GM13976 (cell line): ENCODE measurements at places on chromosomes 2 and 18.

GRCh38 chr18:24273596-24273995 is 124.0 kb downstream of the OSBPL1A start:
- DNase-seq, result no peak

DNA sequence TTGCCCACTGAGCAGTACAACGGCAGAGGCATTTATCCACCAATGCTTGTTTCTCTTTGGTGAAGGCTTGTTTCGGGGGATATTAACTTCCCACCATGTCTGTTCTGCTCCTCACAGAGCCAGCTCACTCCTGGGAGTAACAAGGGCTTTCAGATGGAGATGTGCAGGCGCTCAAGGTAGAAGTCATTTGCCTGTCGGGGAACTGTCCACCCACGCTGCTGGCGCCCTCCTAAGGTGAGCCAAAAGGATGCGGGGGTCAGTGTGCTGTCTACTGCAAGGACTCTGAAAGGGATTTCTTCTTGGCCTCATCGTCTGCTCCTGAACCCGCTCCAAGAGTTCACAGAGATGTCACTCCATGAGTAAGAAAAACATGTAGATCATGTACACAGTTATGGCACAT is 57.0 kb upstream of the CYRIA start:
- DNase-seq, result no peak

DNA sequence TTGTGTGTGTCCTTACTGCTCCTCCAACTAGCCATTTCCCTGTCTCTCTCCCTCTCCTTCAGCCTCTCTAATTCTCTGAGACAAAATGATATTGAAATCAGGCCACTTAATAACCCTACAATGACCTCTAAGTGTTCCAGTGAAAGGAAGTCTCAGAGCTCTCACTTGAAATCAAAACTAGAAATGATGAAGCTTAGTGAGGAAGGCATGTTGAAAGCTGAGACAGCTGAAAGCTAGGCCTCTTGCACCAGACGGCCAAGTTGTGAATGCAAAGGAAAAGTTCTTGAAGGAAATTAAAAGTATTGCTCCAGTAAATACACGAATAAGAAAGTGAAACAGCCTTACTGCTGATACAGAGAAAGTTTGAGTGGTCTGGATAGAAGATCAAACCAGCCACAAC is 72.9 kb downstream of the PRKCE start:
- no peak for DNase-seq

GRCh38 chr2:119574864-119575263 is 30.6 kb downstream of the CFAP221 start:
- no peak for DNase-seq

DNA sequence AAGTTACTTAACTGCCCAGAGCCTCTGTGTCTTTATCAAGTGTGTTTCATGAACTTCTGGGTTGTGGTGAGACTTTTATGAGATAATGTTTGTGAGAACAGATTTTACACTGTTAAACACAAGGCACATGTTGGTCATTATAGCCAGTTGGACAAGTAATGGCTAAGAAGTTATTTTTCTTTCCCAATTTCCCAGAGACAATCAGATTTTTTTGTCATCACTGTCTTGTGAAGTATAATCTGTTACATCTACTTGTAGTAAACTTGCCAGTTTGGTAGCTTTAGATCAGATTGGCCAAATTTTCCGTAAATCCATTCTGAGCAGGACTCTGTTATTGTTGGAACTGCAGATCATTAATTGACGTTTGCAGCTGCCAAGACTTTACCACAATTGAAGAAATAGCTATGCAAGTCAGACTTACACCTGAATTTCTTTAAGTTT is 838.8 kb downstream of the SLC4A3 start:
- no peak for DNase-seq

- no peak for DNase-seq
Measured at GRCh38 chr2:9735335-9735734, 104.5 kb upstream of the YWHAQ start.

DNA sequence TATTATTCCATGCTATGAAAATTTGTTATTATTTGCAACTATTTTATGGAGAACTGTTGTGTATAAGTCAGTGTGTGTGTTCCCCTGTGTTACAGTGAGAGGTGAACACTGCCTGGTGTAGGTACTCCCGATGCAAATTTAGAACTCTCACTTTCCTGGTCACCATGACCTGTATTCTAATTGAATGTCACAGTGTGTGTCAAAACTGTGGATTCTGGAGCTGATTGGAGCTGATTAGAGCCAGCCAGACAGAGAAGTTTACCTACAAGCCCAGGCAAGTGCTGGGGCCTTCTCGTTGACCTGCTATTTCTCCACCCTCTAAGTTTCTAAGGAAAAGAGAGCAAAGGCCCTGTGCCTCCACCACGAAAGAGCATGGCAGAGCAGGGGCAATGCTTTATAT is 216.0 kb downstream of the NYAP2 start:
- no peak for DNase-seq

- DNase-seq, result no peak
Measured at GRCh38 chr2:57617318-57617717, 429.3 kb upstream of the VRK2 start.

DNA sequence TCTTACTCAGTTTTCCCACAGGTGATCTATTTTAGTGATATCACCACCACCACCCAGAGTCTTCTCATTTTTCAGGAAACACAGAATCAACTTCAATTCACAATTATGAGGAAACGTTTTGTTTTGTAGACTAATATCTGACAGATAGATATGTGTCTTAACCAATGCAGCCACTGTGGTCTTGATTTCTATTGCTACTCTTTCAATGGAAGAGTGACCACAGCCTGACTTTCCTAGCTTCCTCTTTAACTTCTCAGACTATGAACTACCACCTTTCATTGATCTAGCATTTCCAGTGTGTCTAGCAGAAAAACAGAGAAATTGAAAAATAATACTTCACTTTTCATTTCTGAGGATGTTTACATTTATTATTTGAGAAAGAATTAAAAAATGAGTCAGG is 20.5 kb downstream of the ADAM17 start:
- DNase-seq, result no peak

DNA sequence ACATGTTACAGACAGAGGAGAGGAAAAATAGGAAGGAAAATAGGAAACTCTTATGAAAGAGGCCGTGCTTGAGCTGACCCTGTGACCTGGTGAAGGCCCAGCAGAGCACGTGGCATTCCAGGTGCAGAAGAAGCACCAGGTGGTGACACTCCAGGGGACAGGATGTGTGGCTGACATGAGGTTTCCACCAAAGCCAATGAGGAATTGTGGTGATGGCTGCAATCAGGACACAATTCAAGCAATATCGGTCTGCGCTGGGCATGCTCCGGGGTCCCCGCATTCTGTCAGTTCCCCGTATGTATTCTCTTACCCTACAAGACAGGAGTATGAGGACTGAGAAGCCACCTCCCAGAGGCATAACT is 504.2 kb downstream of the EIPR1 start:
- DNase-seq, result no peak

- DNase-seq, result no peak
Measured at GRCh38 chr18:79221136-79221535, 151.9 kb downstream of the ATP9B start.

GRCh38 chr2:73243884-73244570 is 9.9 kb downstream of the CCT7 start:
- DNase-seq, result no peak

DNA sequence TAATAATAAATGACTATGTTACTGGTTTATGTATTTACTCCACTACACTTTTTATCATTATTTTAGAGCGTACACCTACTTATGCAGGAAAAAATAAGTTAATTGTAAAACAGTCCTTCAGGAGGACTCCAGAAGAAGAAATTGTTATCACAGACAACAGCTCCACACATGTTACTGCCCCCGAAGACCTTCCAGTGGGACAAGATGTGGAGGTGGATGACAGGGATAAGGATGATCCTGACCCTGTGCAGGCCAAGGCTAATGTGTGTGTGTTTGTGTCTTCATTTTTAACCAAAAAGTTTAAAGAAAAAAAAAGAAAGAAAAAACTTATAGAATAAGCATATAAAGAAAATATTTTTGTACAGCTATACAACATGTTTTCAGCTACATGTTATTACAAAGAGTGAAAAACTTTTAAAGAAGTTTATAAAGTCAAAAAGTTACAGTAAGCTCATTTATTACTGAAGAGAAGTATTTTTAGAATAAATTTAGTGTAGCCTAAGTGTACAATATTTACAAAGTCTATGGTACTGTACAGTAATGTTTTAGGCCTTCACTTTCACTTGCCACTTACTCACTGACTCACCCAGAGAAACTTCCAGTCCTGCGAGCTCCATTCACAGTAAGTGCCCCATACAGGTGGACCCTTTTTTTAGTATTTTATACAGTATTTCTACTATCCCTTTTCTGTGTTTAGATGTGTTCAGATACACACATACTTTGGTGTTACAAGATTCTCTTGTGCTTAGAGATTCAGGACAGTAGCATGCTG is 7.5 kb downstream of the TGFBRAP1 start:
- no peak for DNase-seq

- no peak for DNase-seq
Measured at GRCh38 chr18:78641689-78642231, 337.9 kb upstream of the SALL3 start.

GRCh38 chr18:70169747-70170146 is 35.7 kb downstream of the RTTN start:
- DNase-seq, result no peak

- DNase-seq, result no peak
Measured at GRCh38 chr2:8451273-8451672, 230.6 kb upstream of the ID2 start.

DNA sequence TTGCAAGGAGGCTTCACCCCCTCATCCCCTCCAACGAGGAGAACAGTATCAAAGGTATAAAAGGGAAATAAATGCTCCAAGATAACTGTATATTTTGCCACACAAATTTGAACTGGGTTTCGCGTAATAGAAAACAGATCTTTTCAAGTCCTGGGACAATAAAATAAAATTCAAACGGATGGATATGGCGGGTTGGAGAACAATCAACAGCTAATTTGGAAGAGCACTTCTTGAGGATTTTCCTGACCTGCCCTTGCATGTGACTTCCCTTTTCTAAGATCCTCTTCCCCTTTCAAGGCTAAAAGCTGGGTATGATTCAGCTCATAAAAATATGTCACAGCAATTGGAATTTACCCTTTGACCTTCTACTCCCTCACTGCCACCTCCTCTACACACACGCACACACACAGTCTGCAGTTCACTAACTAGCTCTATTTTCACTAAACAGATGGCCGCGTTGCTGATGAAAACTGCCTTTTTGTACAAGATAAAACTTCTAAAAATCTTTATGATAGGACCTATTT is 386.9 kb downstream of the FIGN start:
- DNase-seq, result no peak

- DNase-seq, result no peak
Measured at GRCh38 chr2:85935170-85935745, 46.5 kb upstream of the ST3GAL5 start.
